Stimulated activated CD8-positive, alpha-beta memory T cell treated with anti-CD3 and anti-CD28 coated beads, Interleukin-15, amount 100 ng/mL, for 48 hours (primary cell): ENCODE measurements at places on chromosomes 2 and 18.
A peak's percentile ranks its signal among the peaks of the same experiment; 100 is the strongest.

DNA sequence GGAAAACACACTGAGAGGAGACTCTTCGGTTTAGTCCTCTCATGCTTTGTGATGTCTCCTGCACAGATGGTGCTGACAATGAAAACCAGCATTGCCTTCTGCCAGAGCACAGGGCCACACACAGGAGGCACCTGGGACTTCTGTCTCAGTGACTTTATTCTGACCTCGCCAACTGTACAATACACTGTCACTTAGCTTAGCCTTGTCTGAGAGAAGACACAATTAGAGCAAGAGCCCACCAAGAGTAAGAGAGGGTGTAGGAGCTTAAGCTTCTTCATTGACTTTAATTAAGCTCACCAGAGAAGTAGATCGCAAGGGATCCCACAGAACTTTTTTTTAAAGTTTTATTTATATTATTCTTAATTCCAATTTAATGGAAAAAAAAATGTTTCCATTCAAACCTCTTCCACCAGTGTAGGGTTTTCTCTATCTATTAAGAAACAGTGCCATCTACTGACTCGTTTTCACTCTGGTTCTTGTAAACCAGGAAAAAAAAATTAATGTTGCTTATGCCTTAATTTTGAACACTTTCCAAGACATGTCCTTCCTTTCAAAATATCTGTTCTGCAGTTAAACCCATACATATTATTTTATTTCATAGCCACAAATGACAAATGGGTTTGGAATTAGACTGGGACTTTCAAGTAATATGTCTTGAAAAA, 42.4 kb upstream of the DDX18 start:
- no peak for DNase-seq

- no peak for DNase-seq
These were observed 36.9 kb downstream of the TRAK2 start for GRCh38 chr2:201414099-201415023.

- DNase-seq = no peak
These were observed 35.7 kb downstream of the NRP2 start for GRCh38 chr2:205717999-205718398.

DNA sequence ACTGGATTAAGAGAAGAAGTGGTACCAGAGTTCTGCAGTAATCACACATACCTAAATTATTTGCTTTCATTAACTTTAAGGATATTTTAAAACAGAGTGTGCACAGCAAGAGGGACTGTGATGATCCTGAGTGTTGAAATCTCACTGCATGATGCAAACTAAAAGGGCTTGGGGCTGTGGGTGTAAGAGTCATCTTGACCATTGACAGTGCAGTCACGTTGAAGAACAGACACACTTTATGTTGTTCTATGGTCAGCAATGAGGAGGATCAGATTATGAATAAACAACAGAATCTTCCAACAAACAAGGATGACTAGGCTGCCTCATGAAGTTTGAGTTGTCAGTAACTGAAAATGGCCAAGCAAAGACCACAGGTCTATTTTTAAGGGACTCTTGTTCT, 87.2 kb upstream of the GALNT5 start:
- no peak for DNase-seq

GRCh38 chr18:24177499-24178133, 38.8 kb downstream of the CABYR start:
- DNase-seq = no peak

- no peak for DNase-seq
These were observed 128.8 kb downstream of the ATL2 start for GRCh38 chr2:38248255-38248654.

GRCh38 chr2:129877795-129878775, 101.4 kb upstream of the RAB6C start:
- no peak for DNase-seq

GRCh38 chr2:55936351-55936750, 12.8 kb upstream of the EFEMP1 start:
- DNase-seq = no peak

DNA sequence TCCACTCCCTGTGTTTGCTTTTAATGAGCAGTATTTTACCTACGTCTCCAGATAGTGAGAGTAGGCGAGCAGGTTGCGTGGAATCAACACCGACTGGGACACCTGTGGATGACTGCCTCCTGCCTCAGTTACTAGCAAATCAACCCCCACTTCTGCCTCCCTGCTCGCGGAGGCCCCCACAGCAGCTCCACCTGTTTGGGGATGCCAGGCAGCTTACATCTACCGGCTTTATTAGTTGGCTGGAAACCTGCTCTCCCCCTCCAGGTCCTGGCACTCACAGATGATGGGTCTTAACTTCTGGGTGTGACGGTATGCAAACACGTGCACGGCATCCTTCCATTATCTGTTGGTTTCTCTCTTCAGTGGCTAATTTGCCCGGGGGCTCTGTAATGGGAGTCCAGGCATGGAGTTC, 164.4 kb upstream of the SESTD1 start:
- no peak for DNase-seq

DNA sequence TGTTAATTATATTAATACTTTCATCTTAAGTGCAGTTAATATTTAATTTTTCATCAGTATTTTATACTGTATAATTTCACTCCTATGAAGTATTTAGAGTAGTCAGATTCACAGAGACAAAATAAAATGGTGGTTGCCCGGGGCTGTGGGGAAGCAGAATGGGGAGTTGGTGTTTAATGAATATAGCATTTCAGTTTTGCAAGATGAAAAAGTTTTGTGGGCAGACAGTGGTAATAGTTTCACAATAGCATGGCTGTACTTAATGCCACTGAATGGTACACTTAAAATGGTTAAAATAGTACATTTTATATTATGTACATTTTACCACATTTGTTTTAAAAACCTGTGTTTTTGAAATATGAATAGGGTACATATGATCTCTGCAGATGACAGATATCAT, 31.2 kb downstream of the CFAP221 start:
- no peak for DNase-seq

GRCh38 chr2:84927275-84927627, 21.8 kb downstream of the TMSB10 start:
- no peak for DNase-seq

GRCh38 chr2:139083121-139083520, 302.9 kb upstream of the NXPH2 start:
- DNase-seq = no peak

DNA sequence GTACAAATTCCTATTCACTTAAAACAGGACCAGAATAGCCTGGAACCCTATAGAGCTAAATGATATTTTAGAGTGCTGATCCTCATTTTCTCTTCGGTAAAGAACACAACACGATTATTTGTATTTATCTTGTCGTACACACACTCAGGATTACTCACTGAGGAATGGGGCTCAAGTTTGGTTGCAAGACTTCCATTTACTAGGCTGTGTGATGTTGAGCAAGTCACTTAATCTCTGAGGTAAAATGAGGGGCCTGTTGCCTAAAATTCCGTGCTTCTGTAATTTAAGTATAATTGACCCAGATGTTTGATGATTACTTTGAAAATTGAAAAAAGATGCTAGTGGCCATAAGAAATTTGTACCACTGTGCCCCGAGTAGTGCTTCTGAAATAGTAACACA, 42.6 kb upstream of the MAP4K3 start:
- DNase-seq = no peak

GRCh38 chr2:149068996-149069888, 30.7 kb downstream of the LYPD6B start:
- peak; percentile 12 for DNase-seq

DNA sequence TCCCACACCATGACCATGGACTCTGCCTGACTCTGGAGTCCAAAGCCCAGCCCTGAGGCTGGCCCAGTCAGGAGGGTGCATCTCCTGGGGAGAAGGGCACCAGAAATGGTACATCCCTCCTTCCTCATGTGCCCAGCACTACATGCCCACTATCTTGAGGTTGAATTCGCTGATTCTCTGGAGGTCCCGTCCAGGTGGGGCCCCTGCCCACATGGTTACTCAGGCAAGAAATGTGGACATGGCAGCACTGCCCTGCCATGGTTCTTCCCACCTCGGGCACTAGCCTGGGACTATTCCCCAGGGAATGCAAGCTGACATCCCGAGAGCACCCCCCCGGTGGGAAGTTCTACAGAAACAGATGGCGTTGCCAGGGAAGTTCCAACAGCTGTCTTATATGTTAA, 15.3 kb upstream of the HES6 start:
- DNase-seq = no peak

GRCh38 chr2:188937228-188938220, 36.6 kb upstream of the COL3A1 start:
- no peak for DNase-seq

DNA sequence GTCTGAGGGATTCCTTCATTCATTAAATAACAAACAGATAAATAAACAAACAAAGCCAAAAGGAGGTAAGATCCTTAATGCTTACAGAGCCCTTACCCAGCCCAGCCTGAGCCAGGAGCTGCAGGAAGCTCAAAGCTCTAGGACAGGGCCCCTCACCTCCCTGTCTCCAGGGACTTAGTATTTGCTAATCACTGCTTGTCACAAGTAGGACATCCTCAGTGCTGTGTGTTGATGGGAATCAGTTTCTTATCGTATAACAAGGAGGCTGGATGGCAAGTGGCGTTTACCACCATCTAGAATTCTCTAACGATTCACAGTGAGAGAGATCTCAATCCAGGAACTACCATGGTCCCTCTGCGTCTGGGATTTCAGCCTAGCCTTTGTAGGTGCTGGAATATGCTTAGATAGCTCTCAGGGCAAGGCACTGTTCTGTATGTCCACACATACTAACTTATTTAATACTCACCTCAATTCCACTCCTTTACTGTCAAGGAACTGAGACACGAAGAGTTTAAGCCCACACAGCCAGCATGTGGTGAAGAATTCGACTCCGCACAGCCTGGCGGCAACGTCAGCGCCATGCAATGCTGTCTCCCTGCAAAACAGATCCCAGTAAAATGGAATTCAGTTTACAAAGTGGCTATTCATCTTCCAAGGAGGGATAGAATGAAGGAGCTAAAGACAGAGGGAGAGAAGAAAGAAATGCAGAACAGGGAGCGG, 164.8 kb downstream of the MYCN start:
- DNase-seq = no peak

DNA sequence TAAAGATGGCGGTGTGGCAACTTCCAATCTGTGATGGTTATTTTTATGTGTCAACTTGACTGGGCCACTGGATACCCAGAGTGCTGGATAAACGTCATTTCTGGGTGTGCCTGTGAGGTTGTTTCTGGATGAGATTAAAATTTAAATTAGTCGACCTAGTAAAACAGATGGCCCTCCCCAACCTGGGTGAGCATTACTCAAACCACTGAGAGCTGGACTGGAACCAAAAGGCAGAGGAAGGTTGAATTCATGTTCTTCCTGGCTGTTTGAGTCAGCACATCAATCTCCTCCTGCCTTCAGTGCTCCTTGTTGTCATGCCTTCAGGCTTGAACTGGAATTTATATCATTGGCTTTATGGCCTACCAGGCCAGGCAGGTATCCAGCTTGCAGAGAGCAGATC, 190.8 kb upstream of the RGPD4 start:
- no peak for DNase-seq

DNA sequence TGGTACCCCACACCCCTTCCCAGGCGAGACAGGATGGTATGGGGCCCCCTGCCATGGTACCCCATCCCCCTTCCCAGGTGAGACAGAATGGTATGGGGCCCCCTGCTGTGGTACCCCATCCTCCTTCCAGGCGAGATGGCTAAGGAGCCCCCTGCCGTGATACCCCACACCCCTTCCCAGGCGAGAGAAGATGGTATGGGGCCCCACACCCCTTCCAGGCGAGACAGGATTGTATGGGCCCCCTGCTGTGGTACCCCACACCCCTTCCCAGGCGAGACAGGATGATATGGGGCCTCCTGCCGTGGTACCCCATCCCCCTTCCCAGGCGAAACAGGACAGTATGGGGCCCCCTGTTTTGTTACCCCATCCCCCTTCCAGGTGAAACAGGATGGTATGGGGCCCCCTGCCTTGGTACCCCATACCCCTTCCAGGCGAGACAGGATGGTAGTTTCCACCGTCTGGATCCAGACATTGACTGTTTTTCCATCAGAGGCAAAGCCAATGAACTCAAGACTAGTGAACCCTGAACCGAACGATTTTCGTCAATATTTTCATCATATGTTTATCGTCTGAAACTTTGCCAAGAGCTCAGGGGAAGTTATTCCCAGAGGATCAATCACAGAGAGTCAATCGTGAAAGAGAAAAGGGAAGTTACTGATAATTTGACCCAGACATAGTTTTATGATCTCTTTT, 75.0 kb downstream of the MYCN start:
- no peak for DNase-seq

DNA sequence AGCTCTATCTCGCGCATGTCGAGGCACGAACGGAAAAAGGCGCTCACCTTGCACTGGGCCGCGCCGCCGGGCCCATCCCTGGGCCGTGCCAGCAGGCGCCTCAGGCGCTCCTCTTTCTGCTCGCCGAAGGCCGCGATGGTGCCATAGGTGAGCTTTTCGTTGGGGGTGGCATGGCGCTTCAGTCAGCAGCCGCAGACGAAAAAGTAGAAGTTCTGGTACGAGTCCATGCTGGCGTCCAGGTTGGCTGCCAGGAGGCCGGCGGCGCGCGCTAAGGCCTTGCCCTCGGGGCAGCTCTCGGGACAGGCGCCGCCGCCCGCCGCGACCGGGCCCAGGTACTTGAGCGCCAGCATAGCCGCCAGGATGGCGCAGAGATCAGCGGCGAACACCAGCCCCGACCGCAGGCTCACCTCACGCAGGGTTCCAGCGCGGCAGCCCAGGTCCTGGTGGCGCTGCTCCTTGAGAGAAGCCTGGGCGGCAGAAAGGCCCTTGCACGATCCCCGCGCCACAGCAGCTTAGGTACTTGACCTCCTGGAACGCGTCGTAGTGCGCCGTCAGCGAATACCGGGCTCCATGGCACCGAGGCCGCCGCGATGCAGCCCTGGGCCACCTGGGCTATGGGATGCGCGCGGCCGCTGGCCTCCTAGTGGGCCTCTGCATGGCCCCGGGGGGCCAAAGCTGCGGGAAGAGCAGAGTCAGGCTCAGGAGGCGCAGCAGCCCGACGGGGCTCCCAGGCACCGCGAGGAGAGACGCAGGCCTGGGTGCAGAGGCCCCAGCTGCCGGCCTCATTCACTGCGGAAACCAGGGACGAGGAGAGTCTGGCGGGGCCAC, 12.8 kb downstream of the ALPG start:
- DNase-seq = no peak

- no peak for DNase-seq
These were observed 284.0 kb upstream of the HS6ST1 start for GRCh38 chr2:128602699-128603101.

DNA sequence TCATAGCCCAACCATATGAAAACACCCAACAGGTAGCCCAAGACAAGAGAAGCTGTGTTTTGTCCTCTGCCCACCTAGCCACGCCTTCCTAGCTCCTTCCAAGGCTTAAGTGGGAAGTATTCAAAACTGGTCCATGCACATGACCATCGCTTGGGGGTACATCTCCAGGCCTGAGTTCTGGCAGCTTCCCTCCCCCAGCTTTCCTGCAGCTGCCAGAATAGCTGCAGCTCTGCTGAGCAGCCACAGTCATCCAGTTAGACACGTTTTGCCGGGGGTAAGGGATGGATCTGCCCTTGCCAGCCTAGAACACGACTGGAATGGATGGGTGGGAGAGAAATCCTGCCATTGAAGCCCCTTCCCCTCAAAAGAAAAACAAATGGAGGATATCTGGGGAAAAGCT, 166.8 kb downstream of the NRP2 start:
- DNase-seq = no peak

- DNase-seq = no peak
These were observed 18.1 kb upstream of the EFHD1 start for GRCh38 chr2:232615339-232615738.
